H1 (cell line): ENCODE measurements at places on chromosomes 16 and 17. TPM values are rescaled to one million over a fixed set of nuclear protein-coding genes. Genes with fewer than 3 reads are reported as not detected.

TUBG2 gene
- total RNA-seq, result 13.0 and 14.8 TPM in 2 replicates

DNA sequence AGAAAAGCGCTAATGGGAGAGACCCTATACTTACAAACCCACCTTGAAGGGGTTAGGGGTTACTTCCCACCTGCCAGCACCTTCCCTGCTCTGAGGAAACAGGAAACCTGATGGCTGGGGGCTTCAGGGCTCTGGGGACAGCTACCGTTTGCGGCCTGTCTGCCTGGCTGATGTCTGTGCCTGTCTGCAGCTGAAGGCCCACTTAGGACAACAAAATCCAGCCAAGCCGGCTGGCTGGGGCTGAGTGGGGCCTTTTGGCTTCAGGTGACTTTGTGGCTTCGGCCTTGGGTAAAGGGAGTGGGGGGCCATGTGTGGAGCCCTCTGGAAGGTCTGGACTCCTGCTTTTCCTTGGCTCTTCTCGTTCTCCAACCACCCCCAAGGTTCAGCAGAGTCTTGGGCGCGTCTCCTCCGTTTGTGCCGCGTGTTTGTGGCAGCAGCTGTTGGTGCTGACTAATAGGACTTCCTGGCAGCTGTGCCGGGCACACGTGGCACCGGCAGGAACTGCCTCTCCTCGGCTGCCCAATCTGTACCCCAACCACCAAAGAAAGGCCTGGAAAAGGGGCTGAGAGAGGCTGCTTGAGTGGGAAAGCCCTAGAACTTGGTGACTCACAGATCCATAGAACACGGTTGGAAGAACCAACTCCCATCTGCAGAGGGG lies 186.7 kb downstream of the MSI2 start:
- no peak for DNase-seq

GRCh38 chr17:68246271-68247028 lies 1.4 kb upstream of the AMZ2 start:
- DNase-seq, result no peak

- no peak for DNase-seq
Measured at GRCh38 chr17:73750975-73751374, 106.7 kb upstream of the SDK2 start.

KRTAP2-1 gene
- not detected in 2 replicates for total RNA-seq

DNA sequence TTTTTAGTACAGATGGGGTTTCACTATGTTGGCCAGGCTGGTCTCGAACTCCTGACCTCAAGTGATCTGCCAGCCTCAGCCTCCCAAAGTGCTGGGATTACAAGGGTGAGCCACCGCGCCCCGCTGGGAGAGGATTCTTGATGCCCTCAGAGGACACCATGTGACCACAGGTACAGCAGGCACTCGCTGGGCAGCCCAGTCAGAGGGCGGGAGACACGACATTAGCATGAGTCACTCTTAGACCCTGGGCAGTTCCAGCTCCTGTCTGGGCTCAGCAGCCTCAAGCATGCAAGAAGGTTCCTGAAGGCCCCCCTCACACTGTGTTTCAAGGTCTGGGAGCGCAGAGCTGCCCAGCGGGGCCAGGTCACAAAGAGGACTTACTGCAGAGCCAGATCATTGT lies 11.9 kb downstream of the STAC2 start:
- DNase-seq, result no peak

GRCh38 chr17:9237661-9238301 lies 216.5 kb downstream of the NTN1 start:
- DNase-seq, result no peak

CCDC200 gene
- total RNA-seq, result not detected in 2 replicates

PYDC1 gene
- total RNA-seq, result 3.0 and 3.5 TPM in 2 replicates

- DNase-seq, result no peak
Measured at GRCh38 chr17:68861602-68862001, 93.6 kb downstream of the ABCA8 start.

KRTAP3-1 gene
- total RNA-seq, result not detected in 2 replicates

DNA sequence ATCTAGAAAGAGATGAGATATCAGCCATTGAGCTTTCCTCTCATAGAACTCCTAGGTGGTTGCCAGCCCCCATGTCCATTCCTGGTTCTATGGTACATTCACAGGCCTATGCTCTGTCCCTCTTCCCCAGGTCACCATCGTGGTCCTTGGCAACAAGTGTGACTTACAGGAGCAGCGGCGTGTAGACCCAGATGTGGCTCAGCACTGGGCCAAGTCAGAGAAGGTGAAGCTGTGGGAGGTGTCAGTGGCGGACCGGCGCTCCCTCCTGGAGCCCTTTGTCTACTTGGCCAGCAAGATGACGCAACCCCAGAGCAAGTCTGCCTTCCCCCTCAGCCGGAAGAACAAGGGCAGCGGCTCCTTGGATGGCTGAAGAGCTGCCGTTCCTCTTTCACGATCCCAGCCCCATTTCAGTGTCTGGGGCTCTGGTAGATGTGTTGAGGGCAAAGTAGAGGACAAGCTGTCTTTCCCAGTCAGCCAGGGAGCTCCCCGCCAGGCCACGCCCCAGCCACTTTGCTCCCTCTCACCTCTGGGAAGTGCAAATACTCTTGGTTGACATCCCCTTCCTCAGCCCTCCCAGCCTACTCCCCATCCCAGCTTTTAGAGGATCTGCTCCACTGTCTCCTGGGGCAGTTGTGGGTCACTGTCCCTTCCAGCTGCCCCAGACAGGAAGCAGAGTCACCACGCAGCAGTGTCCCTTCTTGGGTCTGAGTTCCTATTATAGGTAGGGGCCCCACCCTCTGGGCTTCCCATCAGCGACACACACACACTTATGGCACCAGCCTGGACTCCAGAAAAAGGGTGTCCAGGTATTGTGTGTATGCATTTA lies 3.8 kb downstream of the NKIRAS2 start:
- DNase-seq, result no peak

GRCh38 chr17:40331743-40332641 lies 23.0 kb downstream of the RARA start:
- DNase-seq, result no peak

- DNase-seq, result no peak
Measured at GRCh38 chr16:26816266-26816665, 250.5 kb upstream of the C16orf82 start.

DNA sequence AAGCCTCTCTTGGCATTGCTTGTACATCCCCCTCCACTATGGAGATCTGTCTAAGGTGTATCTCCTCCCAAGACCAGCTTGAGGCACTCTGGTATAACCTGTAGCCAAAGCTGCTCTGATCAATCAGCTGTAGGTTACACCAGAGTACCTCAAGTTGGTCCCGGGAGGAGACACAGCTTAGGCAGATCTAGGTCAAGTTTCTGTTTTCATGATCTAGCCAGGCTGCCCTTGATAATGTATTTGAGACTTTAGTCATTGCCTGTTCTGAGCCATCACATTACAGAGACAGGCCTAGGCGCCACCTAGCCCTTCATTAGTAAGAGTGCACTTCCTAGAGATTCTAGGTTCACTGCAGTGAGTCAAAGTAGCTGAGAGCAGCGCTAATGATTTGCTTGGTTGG lies 31.4 kb downstream of the ASGR1 start:
- DNase-seq, result no peak
